Left lung (tissue), 14 donors: ENCODE measurements at places on chromosomes 7 and 10. TPM values are rescaled to one million over a fixed set of nuclear protein-coding genes. Genes with fewer than 3 reads are reported as not detected.

The LDB3 gene
- 1.2 TPM for polyA plus RNA-seq

The ZPBP gene
- 0.23 TPM for polyA plus RNA-seq

The KCP gene
- polyA plus RNA-seq, result 5.9 TPM

The SHTN1 gene
- polyA plus RNA-seq, result 29.1 TPM

The STEAP1 gene
- polyA plus RNA-seq, result 1.6 TPM
